ENCODE measurements at places on chromosomes 2 and 18.

DNA sequence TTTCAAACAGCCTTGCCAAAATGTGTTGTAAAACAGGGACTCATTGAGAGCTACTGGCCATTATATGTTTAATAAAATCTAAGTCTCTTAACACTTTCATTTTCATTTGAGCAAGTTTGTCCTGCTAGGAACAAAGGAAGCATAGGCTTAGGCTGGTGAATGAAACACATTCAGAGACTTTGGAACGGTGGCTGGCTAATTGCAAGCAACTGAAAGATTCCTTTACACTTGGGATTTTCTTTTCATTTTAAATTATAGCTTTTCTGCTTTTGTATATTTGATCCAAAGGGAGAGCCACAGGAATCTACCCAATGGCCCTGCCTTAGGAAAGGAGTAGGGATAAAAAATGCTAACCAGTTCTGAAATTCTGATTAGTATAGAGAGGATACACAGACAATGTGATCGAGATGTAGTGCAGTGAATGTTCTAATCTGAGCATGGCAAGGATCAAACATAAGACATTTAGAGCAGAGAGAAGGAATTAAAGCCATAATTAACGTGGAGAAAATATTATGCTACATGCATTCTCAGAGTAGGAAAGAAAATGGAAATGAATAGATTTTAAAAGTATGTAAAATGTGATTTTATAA, 911.4 kb upstream of the SLC39A10 start:
- no peak for DNase-seq

DNA sequence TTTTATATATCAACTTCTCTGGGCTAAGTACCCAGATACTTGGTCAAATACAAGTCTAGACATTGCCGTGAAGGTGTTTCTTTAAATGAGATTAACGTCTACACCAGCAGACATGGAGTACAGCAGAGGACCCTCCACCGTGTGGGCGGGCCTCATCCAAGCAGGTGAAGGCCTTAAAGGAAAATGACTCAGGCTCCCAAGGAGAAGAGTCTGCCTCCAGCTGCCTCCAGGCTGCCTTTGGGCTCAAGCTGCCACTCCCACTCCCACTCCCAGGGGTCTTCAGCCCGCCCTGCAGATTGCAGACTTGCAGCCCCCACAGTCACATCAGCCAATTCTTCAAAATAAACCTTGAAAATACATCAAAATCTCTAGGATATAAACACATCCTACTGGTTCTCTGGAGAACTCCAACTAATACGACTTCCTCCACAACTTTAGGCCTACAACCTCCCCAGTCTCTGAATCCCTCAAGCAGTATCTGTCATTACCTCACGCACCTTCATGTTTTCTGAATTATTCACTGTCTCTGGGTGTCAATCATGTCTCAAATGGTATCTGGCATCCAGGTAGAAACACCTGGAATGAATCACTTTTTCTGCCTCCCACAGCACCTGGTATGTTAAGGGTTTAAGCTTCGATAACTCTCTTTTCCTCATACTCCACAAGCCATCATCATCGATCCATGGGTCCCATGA, 6.9 kb downstream of the ITGB1BP1 start:
- no peak for DNase-seq

DNA sequence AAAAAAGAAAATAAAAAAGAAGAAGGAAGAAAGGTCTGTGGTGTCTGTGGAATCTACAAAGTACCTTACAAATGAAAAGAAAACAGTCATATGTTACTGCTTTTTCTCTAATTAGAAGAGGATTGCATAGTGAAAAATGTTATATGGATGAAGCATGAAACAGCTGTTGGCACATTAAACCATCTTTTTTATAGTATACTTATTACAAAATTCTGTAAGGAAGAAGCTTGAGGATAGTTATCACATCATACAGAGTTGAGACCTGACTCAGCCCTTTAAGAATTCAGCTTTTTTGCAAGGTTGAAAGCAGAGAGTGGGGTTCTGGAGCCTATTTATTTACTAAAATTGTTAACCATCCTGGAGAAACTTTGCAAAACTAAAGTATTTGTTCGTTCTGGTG, 222.7 kb downstream of the PHLPP1 start:
- DNase-seq = no peak

- DNase-seq = no peak
Observed at GRCh38 chr2:201854221-201854801, 48.0 kb downstream of the CDK15 start.

- DNase-seq = no peak
Observed at GRCh38 chr18:80194874-80195570, 52.3 kb downstream of the PARD6G start.

- no peak for DNase-seq
Observed at GRCh38 chr2:220006152-220006621, 378.8 kb downstream of the SLC4A3 start.

DNA sequence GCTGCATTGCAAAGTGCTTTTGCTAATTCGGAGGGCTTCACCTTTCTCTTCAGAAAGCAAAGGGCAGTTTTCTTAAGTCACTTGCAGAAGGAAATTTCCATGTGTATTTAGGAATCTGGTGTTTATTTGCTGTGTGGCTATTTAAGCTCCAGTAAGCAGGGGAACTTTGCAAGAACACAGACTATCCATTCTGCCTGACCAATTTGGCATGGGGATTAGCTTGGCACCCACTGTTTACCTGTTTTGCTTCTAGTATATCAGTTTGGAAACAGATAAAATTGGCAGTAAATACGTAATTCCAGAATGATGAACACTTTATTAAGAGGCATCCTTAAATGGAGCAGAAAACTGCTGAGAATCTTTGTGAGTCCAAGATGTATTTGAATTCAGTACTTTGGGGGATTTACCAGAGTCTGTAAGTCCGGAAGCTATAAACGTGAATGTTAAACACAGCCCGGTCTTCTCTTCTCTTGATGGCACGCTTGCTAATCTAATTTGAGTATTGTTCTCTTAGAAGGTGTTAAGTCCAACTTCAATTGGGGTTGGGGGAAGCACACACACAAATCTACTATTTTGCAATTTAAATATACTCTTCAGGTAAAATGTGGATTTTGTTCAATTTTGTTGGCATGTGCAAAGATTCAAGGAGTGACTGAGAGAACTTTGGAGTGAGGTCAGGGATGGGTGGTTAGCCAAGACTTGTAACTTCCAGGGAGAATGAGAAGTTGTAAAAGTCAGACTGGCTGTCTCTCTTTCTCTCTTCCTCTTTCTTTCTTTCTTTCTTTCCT, 650 bp downstream of the ACKR3 start:
- DNase-seq = no peak

- DNase-seq = no peak
Observed at GRCh38 chr2:207681431-207681830, 30.0 kb upstream of the CCNYL1 start.

DNA sequence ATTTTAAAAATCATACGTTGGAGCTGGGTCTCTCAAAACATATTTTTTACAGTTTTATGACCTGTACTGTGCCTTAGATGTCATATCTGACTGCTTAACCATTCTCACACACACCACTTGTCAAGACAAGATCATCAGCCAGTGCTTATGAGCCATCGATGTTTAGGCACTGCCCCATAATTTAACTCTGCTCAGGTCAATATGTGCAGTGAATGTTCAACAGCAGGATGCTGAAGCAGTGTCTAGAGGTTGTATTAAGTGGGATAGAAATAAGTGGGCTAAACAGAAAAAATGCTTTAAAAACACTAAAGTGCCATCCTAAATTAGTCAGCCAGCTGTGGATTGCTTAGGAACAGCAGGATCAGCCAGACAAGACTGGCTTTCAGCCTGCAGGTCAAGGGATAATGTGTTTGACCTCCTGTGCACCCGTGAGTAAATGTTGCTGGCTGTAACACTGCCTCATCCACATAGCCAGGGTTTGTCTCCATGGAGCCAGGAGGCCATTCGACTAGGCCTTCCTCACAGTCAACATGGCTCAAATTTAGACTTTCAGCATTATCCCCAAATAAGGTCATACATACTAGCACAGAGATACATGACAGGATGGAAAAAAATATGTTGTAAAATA, 139.0 kb upstream of the NXPH2 start:
- no peak for DNase-seq

DNA sequence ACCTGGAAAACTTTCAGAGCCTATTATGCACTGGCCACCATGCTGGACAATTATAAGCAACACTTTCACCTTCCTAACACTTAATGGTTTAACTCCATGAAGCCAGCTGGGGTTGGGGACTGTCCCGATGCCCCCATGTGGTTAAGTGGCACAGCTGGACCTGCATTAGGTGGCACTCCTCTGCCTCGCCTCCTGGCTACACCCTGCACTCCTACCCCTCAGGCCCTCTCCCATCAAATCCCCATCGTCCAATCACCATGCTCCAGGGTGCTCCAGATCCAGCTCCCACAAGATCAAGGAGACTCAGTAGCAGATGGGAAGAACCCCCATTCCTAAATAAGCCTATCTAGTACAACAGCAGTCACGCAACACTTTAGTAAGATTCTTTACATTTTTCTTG, 53.8 kb downstream of the HDLBP start:
- DNase-seq = no peak

GRCh38 chr18:45556222-45556621, 59.1 kb upstream of the SLC14A2 start:
- no peak for DNase-seq

DNA sequence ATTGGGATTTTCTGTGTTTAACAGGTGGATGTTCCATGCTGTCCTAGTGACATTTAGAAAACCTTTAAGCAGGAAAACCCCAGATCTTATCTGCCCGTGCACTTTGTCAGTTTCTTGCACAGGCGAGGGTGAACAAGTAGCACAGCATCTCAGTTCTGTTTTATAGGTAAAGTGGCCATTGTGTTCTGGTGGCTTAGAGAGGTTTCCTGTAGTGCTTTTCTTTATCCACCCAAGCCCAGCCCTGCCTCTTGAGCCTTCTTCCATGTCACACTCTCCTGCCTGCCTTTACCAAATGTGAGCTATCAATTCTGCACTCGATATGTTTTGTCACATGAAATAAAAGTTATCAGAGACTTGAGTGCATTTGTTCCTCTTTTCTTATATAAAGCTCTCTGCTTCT, 135.3 kb upstream of the NOSTRIN start:
- no peak for DNase-seq

DNA sequence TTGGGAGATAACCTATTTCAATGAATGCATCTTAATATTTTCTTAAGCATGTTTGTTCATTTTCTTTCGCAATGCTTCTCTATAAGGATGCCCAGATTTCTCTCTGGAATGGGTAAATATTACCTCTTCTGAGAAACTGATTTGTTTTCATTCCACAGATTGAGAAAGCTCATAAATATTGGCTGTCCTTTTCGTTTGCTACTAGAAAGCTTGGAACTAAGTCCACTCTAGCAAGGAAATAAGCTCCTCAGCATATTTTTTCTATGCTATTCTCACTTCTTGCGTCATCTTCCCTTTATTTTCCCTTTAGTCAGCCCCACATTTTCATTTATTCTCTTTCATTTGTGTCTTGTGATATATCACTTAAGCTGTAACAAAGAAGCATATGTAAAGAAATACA, 76.3 kb downstream of the ANTXR1 start:
- DNase-seq = no peak

DNA sequence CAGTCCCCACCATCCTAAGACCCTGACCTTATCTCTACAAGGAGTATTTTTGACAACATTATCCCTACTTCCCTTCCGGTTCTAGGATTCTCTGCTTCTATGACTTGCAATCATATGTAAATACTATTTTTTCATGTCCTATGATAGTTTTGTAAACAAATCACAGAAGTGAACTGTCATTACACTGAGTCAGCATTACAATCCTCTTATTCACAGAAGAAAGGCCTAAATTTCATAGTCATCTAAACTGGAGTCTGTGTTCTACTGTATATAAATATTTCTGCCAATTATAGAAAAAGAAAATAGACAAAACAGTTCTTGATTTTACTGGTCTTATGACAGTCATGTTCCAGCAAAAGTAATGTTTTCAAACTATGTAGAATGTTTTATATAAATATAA, 265.1 kb downstream of the NCKAP5 start:
- no peak for DNase-seq

- DNase-seq = no peak
Observed at GRCh38 chr2:86608832-86609410, 14.7 kb downstream of the RNF103 start.

GRCh38 chr2:204453730-204454167, 91.5 kb upstream of the PARD3B start:
- DNase-seq = no peak

GRCh38 chr18:50638016-50638883, 78.4 kb downstream of the MAPK4 start:
- no peak for DNase-seq

GRCh38 chr2:133054297-133054696, 384.3 kb upstream of the LYPD1 start:
- no peak for DNase-seq

- no peak for DNase-seq
Observed at GRCh38 chr2:189545418-189545817, 35.2 kb downstream of the SLC40A1 start.

- DNase-seq = no peak
Observed at GRCh38 chr18:50558157-50558556, 1.7 kb upstream of the MAPK4 start.
